NCI-H1105 (cell line): ENCODE measurements at places on chromosomes 4 and X.

DNA sequence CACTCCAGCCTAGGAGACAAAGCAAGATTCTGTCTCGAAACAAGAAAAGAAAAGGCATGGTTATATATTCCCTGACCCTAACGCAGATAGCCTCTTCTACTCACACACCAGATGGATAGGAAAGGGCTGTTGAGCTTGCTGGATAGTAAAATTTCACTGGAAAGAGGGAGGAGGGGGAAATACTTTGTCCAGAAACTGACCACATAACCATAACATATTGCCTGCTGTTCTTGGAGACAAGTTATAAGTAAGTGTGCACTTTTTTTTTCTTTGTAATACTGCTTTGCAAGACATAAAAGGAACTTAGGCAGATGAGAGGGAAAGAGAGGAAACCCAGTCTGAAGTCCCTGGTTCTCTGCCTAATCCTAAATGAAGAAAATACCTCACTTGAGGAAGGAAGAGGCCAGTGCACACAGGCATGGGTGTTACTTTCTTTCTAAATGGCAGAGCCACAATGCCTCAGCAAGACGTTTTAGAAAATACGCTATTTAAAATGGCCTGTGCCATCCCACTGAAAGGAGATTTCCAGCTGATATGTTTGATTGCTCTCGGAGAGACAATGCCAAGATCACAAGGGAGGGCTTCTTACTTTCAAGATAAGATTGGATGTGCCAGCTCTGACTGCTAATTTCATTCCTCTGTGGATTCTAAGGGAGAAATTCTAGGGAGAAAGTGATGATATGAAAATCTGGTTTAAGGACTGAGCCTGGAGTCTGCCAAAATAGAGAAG, 140.6 kb downstream of the DCTD start:
- DNase-seq = no peak

GRCh38 chr4:138347561-138347960, 105.4 kb upstream of the SLC7A11 start:
- no peak for DNase-seq

GRCh38 chr4:41614519-41614918, 76.6 kb downstream of the LIMCH1 start:
- no peak for DNase-seq

GRCh38 chr4:1628892-1629698, 55.0 kb downstream of the FAM53A start:
- DNase-seq = peak; percentile 0

- no peak for DNase-seq
Measured at GRCh38 chrX:51395810-51396728, 63.4 kb downstream of the NUDT10 start.

GRCh38 chrX:555725-556666, 74.6 kb upstream of the SHOX start:
- no peak for DNase-seq

GRCh38 chr4:173019664-173020063, 148.9 kb upstream of the GALNT7 start:
- no peak for DNase-seq

DNA sequence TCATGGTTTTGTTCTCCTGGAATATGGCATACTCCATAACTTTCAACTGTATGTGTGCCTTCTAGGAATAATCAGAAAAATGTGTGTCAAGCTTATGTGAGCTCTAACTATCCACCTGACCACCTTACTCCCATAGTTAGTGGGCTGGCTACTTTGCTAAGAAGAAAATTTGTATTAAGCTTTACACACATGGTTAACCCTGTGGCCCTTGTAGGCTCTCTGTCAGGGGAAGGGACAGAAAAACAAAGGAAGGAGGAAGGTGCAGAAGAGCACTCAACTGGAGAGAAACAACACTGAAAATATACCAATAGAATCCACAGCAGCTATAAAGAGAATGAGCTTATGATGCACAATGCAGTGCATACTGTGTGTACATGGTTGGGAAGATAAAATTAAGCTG, 84.6 kb downstream of the PPP3CA start:
- DNase-seq = no peak

GRCh38 chrX:10033375-10034007, 66.3 kb downstream of the CLDN34 start:
- DNase-seq = no peak

- DNase-seq = no peak
Measured at GRCh38 chr4:17347445-17347844, 164.4 kb downstream of the QDPR start.

DNA sequence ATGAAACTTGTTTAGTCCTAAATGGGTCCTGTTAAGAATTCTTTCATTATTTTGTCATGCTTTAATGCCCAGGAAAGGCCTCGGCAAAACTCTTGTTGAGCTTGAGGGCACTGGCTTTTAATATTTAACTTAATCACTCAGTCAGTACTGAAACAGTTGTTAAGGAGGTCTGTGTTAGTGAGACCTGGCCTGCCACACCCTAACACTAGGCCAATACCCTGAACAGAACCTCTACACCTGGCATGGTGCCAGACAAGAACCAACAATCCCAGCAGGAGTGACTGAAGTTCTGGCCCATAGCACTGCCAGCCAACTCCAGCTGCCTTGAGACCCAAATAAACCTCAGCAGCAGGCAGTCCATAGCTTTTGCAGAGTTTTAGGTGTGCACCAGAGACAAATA, 85.7 kb upstream of the ITM2A start:
- no peak for DNase-seq

DNA sequence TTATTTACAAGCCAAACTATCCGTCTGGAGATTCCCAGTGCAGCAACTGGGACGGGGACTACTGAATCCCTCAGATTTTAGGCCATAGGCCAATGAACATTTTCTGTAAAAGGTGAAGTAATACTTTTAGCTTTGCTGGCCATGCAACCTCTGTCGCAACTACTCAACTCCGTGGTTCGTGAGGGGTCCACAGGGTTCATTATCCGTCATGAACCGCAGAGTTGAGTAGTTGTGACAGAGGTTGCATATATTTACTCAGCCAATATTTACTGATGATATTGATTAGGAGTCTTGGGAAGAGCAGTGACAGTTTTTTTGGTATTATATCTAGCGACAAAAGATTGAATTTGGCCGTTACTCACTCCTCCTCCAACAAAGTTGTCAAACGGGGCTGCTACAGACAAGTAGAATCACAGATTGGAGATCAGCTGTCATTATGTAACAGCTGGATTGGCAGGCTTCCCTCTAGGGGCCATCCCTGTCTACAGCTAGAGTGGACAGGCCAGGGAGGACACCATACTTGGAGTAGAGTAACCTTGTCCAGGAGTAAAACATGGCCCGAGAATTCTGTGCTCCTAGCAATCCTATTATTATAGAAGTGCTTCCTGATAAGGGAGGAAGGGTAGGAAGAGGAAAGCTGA, 37.2 kb upstream of the CD38 start:
- DNase-seq = no peak

- DNase-seq = no peak
Measured at GRCh38 chr4:23279377-23279986, 586.7 kb downstream of the GBA3 start.

- no peak for DNase-seq
Measured at GRCh38 chr4:8199594-8200301, 658 bp downstream of the SH3TC1 start.

DNA sequence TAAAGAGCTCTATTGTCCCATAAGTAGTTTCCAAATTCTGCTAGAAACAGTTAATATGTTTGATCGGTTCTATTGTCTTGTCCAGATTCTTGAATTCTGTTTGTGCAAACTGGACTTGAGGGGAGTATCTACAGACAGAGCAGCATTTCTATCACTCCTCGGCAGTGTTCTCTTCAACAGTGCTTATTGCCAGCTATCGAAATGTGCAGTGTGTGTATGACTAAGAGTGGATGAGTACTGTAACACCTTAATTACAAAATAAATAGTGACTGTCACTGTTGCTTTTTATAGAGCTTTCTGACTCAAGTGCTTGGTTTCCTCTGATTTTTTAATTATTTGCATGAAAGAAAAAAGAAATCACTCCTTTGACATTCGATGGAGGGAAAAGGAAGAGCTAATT, 274.6 kb downstream of the RPA4 start:
- peak; percentile 13 for DNase-seq

DNA sequence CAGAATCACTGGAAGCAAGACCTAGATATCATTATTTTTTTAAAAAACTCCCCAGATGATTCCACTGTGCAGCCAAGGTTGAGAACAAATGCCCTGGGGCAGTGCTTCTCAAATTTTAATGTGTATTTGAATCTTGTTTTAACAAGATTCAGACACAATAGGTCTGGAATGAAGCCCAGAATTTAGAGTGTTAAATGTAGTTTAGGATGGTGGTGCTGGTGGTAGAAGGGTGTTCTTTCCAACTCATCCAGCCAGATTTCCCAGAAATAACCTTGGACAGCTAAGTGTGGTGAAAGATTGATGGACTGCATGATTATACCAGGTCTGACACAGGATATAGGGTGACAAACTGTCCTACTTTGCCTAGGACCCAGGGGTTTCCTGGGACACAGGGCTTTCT, 120.1 kb upstream of the MED14 start:
- peak; percentile 15 for DNase-seq

DNA sequence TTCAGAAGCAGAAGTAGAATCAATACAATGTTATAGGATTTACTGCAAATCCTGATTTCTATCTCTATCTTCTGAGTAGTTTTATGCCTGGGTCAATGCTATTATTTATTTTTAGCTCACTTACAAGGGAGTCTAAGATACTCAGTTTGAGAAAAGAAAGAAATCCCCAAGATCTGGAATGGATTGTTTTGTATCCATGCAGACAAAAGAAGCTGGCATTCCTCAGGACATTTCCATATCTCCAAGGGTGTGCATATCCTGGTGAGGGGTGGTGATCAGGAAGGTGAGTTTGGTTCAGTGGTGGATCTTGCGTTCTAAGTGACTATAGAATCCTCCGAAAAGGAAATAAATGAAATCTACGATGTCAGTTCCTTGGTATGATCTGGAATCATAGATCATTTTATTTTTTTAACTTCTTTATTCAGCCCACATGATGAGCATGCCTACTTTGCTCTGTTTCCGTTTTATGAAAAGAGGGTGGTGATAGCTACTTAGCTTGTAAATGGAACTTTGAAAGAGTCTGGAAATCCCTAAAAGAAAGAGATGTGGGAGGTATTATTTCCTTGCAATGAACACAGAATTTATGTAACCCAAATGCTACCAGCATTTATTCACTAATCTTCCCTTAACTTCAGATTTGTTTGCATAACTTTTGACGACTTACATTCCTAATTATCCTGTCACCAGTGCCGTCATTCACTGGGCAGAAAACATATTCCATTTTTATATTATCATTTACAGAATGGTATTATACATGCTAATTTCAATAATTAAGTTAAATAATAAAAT, 81.1 kb upstream of the RAPGEF2 start:
- DNase-seq = no peak

DNA sequence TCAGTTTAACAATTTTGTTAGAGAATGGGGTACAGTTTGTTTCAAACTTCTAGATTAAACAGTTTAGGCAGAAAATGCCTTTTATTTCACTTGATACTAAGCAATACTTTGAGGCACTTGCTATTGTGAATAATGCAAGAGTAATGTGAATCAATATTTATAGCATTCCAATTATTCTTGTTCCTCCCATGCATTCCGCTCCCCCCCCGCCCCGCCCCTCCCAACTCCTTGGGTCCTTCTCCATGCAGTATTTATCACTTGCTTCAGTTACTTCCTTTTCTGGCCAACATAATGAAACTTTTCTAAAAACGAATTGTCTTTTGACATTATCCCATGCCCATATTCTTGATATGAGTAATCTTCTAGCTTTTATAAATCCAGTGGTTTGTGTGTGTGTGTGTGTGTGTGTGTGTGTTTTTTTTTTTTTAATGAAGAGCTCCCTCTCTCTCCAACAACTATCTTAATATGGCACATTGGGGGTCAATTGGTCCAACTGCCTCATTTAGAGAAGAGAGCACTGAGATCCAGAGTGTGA, 1.6 kb downstream of the BANK1 start:
- no peak for DNase-seq

- no peak for DNase-seq
Measured at GRCh38 chr4:8506373-8507195, 66.0 kb downstream of the TRMT44 start.

- no peak for DNase-seq
Measured at GRCh38 chr4:158176776-158177175, 4.0 kb upstream of the GASK1B start.

DNA sequence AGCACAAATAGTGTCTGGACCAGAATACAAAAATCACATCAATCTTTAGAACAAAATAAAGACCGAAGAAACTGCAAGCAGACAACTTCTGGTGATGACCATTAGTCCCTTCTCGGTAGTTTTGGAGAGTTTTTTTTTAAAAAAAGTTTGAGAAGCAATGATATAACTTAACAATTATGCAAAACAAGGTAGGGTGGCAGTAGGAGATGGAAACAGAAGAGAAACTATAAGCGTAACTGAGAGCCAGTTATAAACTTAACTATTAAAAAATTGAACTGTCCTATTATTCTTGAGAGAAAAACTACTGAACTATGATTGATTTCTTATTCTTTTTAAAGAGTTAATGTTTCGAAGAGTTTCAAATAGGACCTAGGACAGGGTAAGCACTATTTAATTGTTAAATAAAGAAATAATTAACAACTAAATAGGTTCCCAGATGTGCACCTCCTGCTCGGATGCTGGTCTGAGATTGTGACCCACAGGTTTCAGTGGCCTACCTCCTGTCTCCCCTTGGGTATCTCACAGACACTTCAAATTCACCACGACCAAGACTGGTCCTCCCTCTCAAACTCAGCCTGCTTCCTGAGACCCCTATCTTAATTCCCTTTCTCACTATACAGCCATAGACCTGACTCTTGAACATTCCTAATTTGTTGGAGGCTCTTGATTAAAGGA, 81.3 kb downstream of the LEF1 start:
- DNase-seq = no peak

GRCh38 chrX:6052111-6052745, 176.4 kb downstream of the NLGN4X start:
- DNase-seq = no peak

DNA sequence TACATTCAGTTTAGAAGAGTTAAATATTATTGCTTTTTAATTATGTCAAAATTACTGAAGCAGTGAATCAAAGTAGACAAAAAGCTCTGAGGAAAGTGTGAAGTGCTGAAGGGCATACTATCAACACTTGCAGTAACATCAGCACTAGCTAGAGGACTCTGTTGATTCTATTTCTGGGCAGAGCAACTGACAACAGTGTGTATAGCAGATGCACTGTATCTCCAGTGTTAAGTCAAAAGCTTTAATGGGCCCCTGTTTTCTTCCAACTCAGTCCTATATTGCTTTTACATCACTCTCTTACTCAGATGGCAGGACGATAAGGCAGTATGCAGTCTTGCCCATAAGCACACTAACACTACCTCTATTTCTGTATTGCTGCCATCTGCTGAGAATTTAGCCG, 435.2 kb upstream of the AMOT start:
- no peak for DNase-seq

DNA sequence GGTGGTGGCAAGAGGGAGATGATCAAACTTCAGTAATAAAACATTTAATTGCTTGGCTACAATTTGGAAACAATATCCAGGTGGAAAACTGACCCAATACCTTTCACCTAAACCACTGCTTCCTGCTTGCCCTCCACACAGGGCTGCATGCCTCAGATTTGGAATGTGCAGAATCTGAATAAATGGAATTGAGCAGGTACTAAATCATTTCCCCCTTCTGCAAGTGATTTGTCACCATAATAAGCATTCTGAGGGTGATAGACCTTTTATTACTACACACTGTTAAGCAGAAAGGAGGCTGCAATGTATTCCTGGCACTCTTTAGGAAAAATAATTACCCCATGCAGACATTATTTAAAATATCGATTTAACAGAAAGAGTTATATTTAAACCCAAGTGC, 291.8 kb downstream of the IDS start:
- DNase-seq = no peak
